ENCODE measurements at places on chromosomes 11 and 22.

- DNase-seq: no peak
Measured at GRCh38 chr11:27358296-27358695, 4.7 kb downstream of the CCDC34 start.

DNA sequence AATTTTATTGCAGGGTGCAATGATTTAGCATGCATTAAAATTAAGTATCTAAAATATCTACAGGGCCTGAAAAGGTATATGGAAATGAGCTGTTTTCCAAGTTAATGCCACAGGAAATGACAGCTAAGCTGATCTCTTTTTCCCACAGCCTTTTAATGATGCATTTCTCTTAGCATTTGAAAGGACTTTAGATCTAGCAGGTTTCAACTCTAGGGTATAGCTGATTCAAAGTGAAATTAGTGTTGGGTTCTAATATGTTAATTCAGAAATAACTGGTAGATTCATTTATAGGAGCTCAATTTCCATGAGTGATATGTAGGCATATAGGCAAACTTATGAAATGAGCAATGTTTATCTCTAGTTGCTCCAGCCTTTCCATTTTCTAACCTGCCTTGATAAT lies 274.2 kb downstream of the CASP12 start:
- no peak for DNase-seq

GRCh38 chr11:116387641-116388040 lies 385.1 kb downstream of the BUD13 start:
- DNase-seq: no peak

DNA sequence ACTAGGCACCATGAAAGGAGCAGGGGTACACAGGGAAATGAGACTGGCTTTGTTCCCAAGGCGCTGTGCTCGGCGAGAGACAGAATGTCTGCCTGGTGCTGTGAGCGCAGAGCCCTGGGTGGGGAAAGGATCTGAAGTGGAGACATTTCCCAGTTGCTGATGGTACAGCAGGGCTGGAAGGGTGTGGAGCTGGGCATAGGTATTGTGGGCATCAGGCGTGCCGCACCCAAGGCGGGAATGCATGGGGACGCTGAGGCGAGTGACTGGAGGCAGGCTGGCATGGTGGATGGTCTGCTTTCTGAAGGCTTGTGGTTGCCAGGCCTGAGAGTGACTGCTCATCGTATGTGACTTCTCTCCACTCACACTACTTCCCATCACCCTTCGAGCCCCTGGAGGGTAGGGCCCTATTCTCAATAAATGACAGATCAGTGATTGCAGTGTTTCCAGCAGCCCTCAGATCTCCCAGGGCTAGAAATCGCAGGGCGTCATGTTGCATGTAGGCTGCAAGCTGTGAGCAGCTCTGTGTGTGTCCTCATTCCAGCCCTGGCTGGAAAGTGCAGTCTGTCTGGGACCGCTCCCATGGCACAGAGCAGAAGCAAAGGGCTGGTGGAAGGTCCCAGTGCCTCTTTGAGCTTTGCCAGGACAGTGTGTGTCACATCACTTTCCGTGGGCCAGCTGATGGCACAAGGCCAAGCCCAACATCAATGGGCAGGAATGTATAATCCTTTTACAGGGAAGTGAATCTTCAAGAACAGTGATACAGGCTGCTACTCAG lies 67.7 kb downstream of the TBC1D22A start:
- DNase-seq: no peak

- no peak for DNase-seq
Measured at GRCh38 chr11:93767018-93767417, 17.1 kb upstream of the MED17 start.

DNA sequence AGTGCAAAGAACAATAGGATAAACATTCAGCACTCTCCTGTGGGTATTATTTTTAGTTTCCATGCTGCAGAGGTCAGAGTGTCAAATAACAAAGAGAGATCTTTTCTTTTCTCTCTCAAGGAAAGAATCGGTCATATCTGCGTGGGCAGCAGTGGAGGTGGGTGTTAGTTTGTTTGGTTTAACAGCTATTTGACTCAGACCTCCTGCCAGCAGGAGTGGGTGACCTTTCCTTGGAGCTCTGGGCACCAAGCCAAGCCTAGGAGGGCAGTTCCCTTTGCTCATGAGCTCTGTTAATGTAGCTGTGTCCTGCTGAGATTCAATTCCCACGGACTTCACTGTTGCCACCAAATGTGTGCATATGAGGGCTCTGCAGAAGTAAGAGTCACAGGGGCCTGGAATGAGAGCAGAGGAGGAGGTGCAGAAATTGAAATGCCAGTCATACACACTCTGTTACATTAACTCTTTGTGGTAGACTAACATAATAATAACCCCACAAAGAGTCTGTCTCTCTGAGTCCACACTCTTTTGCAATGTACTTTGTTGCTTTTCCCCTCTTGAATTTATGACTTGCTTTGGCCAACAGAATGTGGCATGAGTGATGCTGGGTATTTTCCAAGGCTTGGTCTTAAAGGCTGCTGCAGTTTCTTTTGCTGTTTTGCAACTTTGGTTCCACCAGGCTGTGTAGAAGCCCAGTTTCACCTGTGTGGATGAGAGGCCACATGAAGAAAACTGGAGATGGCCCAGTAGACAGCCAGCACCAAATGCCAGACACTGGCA lies 76.0 kb upstream of the GRK3 start:
- no peak for DNase-seq

GRCh38 chr11:13699041-13699440 lies 30.6 kb downstream of the FAR1 start:
- no peak for DNase-seq

DNA sequence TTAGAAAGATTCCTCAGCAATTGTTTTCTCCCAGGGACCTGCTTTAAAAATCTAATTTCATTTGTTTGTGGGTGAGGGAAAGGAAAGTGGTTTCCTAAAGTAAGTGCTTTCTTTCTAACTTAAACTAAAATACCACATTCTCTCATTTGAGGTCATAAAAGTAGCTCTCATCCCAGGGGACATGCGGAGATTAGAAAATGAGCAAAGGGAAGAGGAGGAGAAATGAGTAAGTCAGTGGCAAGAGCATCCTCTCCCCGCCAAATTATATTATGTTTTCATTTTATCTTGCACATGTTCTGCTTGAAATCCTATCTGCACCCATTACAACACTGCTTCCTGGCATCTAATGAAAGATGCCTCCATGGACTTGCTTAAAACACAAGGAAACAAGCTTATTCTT lies 191.4 kb downstream of the ARHGAP42 start:
- no peak for DNase-seq

DNA sequence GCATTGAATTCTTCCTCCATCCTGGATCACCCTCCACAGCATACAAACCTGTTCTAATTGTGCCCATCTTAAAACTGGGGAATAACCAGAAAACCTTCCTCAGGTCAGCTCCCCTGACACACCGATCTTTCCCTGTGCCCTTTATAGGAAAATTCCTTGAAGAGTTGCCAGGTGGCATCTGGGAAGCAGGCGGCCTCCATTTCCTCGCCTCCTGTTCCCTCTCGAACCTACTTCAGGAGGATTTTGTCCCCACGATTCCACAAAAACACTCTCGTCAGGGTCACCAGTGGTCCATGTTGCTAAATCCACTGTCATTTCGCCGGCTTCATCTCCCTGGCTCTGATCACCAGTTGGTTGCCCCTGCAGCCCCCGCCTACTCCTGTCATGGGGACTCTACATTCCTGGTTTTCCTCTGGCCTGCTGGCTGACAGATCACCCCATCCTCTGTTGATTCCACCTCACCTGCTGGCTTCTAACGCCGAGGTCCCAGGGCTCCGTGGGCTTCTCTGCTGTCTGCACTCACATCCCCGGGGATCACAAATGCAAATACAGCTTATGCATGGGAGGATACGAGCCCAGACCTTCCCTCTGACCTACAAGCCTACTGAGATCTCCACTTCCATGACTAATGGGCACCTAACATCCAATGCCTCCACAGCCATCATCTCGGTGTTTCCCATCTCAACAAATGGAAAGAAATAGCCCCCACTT lies 92.5 kb upstream of the PRDM11 start:
- no peak for DNase-seq

DNA sequence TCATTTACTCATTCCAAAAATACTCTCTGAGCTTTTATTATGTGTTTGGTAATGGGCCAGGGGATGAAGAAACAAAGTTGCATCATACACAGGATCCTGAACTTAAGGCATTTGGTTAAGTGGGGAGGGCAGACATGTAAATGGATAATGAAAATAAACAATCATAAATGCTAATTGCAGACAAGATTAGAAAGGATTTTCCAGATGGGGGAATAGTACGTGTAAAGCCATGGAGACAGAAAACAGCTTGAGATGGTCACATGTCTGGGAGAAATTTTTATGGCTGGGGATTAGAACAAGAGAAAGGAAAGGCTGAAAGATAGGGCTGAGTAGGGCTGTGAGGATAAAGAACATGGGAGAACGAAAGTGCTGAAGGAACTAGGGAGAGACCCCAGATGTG lies 534.3 kb upstream of the LARGE1 start:
- DNase-seq: no peak

DNA sequence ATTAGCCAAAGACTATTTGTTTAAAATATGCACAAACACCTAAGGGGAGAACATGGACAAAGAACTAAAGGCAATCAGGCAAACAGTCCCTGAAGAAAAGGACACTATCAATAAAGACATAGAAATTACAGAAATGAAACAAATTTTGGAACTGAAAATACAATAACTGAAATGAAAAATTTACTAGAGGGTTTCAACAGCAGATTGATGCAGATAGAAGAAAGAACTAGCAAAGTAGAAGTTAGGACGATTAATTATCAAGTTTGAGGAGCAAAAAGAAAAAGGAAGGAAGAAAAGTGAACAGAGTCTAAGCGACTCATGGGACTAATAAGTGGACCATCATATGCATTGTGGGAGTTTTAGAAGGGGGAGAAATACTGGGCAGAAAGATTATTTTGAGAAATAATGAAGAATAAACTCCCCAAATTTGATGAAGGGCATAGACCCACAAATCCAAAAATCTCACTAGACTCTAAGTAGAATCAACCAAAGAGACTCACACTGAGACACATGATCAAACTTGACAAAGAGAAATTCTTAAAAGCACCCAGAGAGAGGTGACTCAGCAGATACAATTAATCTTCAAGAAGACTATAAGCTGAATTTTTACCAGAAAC lies 62.9 kb downstream of the JAM3 start:
- no peak for DNase-seq

- no peak for DNase-seq
Measured at GRCh38 chr22:45455212-45455611, 41.7 kb downstream of the RIBC2 start.

- no peak for DNase-seq
Measured at GRCh38 chr11:85094795-85095194, 532.3 kb downstream of the DLG2 start.

DNA sequence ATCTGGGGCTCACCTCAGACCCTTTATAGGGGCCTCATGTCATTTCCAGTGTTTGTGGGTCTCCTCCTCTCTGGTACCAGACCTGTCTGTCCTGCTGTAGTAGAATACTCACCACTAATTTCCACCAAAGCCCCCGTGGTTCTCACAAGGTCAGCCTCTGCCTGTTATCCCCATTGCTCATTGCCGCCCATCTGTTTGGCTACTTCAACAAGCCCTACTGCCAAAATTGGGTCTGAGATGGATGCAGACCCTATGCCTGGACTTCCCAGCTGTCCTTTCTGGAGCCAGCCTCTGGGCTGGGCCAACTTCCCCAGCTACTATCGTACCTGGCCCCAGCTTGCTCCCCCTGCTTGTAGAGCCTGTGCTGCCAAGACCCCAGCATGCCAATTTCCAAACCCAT lies 152.1 kb upstream of the ISX start:
- no peak for DNase-seq

DNA sequence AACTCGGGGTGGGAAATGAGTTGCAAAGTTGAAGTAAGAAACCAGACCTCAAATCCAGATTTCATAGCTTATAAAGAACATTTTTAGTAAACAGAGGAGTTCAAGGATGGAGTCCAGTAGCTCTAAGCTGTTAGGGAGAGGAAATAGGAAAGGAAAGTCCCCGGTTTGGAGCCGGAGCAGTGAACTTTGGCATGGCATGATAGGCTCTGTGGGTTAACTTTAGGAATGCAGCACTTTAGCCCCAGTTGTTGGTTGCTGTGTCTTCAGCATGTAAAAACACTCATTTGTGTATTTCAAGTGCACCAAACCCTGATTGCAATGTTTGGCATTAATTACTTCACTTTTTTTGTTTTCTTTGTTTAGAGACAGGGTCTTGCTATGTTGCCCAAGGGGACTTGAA lies 8.6 kb upstream of the PIK3IP1 start:
- DNase-seq: no peak
